ENCODE measurements at places on chromosomes 6 and 20.

DNA sequence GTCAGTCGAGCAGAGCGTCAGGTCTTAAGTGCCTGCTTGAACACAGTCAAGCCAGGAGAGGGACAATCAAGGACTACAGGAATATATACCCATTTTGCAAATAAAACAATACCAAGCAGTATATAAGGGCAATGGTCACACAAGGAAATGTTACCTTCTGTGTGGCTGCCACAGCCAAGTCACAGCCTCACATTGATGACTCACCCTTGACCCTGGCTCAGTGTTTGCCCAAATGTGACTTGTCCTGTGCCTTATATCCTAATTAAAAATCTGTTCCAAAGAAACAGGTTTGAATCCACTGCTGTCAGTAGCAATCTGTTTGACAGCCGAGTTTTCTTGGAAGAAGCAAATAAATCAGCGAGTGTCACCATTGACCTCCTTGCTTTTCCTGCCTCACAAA lies 34.3 kb downstream of the C6orf89 start:
- DNase-seq, result no peak

GRCh38 chr20:40648210-40649072 lies 40.6 kb downstream of the MAFB start:
- no peak for DNase-seq

GRCh38 chr6:167898673-167899311 lies 72.1 kb downstream of the AFDN start:
- no peak for DNase-seq

- DNase-seq, result no peak
Observed at GRCh38 chr6:112691289-112691688, 344.2 kb downstream of the RFPL4B start.

DNA sequence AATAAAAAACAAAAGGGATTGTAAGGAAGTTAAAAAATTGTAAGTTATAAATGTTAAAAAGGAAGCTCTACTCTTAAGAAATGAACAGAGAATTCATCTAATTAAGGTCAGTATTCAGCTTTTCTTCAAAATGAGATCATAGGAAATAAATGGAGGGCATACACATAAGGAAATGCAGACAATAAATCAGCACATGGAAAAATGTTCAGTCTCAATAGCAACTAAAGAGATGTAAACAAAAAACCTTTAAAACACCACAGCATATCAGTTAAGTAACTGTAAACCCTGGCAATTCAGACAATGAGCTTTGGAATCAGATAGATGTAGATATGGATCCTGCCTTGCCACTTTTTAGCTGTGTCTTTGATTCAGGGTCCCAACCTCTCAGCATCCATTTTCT lies 24.0 kb upstream of the CLIC5 start:
- DNase-seq, result no peak

- DNase-seq, result no peak
Observed at GRCh38 chr6:62391358-62391757, 105.3 kb upstream of the KHDRBS2 start.

DNA sequence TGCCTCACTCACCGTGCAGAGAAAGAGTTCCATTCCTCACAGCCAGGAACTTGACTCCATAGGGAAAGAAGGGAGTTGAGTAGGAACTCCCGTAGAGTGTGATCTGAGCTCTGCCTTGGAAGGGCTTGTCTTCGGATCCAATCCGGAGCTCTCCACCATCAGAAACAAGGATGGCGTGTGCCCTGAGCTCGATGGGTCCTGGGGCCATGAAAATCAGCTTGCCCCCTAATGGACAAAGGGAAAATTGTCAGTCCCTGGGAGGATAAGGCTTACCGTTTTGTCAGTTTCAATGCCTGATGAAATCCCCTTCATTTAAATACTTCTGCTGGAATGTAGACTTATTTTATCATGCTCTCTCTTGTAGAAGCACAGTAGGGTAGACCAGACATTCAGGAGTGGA lies 153.3 kb downstream of the PKHD1 start:
- DNase-seq, result no peak

DNA sequence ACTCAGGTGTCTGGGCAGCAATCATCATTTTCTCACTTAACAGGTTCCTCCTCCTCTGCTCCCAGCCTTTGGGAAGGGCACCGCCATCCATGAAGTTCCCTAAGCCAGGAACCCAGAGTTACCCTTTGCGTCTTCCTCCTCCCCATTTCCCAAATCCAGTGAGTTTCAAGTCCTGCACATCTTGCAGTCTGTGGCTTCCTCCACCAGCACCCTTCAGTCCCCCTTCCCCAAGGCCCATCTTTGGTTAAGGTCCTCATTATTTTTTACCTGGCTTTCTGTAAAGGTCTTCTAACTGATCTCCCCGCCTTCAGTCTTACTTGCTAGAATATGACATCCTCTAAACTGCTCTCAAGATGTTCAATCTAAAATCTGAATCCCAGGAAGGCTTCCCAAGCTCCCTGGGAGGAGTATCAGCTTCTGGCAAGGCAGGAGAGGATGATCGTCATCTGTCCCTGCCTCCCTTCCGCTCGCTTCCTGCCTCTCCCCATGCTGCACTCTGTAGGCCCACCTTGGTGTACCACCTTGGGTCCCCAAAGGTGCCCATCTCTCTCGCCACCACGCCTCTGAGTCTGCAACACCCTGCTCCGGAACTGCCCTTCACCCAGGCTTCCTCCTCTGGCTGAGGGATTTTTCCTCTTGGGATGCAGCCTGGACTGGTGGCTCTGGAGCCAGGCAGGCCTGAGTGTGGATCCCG lies 11.4 kb upstream of the DUSP22 start:
- DNase-seq, result no peak

- no peak for DNase-seq
Observed at GRCh38 chr6:128883906-128884305, 968 bp downstream of the LAMA2 start.

DNA sequence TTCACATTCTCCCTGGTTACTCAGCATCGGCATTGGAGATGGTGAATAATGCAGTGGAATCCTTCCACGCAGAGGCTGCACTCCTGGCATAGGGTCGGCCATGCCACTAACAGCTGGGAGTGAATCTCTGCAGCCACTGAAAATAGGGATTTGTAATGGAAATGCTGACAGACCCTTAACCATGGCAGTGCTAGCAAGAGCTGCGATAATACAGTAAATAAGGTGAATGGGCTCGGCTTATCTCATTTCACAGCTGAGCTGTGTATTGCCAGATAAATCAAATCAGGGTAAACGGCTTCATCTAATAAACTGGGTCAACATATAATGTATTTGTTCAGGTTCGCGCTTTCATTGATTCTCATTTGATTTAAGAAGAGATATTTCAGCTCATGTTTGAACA lies 156.8 kb downstream of the SLC35B3 start:
- DNase-seq, result no peak

DNA sequence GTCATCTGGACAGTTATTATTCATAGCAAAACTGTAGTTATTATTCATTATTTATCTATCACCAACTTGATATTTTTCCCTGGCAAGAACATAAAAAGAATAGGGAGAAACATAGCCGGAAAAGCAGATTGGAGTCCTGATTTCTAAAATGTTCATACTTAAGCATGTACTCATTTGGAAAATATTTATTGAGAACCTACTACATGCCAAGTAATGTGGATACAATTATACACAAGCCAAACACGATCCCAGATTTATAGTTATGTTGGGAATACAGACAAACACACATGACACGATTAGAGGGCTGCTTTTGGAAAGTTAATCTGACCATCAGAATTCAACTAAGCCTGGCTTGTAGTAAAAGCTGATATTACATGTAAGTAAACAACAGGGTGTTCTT lies 30.7 kb downstream of the ARHGAP18 start:
- DNase-seq, result no peak

DNA sequence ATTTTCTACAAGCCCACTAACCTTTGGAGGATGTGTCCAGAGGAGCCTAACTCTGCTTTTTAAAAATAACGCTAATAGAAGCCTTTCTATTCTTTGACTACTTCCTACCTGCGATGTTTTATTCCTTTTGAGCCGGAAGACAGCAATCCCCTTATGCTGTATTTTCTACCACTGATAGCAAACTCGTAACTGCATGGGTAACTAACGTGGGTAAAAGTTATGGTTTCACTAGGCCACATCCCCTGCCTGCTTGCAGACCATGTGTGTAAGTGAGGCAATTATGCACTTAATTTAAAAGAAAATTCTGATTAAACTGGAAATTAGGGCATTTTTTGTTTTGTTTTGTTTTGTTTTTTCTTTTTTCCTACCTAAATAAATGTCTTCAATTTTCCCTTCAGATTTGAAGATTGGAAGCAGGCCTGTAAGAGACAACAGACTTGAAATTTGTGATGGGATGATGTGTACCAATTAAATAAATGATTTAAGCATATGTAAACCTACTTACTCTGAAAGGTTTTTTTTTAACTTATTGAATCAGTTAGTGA lies 931 bp downstream of the UFL1 start:
- DNase-seq, result no peak

DNA sequence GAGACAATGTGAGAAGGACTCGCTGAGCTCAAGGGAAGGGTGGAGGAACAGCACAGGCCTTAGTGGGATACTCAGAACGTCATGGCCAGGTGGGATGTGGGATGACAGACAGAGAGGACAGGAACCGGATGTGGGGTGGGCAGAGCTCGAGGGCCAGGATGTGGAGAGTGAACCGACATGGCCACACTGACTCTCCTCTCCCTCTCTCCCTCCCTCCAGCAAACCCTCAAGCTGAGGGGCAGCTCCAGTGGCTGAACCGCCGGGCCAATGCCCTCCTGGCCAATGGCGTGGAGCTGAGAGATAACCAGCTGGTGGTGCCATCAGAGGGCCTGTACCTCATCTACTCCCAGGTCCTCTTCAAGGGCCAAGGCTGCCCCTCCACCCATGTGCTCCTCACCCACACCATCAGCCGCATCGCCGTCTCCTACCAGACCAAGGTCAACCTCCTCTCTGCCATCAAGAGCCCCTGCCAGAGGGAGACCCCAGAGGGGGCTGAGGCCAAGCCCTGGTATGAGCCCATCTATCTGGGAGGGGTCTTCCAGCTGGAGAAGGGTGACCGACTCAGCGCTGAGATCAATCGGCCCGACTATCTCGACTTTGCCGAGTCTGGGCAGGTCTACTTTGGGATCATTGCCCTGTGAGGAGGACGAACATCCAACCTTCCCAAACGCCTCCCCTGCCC lies 1.7 kb downstream of the TNF start:
- no peak for DNase-seq

- DNase-seq, result no peak
Observed at GRCh38 chr20:36791862-36792261, 18.3 kb upstream of the DSN1 start.
